Kidney capillary endothelial cell (primary cell): ENCODE measurements at places on chromosomes 7 and 10.

DNA sequence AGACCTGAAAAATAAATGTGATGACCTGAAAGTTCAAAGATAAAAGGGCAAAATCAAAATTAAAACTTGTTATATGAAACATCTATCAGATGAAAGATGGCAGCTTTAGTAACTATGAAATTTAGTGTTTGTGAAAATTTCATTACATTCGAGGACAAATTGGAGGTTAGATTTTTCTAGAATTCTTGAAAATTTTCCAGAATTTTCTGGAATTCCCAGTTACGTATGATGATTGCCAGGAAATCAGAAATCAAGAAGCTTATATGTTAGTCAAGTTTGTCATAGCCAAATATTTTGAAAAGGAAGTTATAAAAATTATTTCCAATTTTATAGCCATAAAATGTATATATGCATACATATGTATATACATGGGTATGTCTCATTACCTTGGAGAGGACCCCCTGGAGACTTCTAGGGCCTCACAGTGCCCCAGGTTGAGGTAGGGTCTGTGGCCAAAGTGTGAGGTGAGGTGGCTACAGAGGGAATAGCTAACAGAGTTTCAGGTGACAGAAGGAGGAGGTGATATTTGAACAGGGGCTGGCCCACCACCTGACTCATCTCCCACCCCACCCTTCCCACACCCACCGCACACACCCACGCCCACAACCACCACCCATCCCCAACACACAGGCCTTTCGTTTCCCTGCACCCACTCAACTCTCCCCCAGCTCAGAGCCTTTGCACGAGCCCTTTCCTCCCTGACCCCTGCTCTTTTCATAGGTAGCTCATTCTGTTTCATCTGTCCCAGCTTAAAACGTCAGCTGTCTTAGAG lies 21.5 kb downstream of the C10orf105 start:
- DNase-seq, result no peak

GRCh38 chr10:110505130-110505770 lies 7.5 kb downstream of the DUSP5 start:
- DNase-seq, result no peak

- no peak for DNase-seq
These were observed 88.7 kb downstream of the ARID5B start for GRCh38 chr10:61989995-61990760.

GRCh38 chr10:124307591-124307990 lies 111.1 kb downstream of the OAT start:
- DNase-seq, result no peak

DNA sequence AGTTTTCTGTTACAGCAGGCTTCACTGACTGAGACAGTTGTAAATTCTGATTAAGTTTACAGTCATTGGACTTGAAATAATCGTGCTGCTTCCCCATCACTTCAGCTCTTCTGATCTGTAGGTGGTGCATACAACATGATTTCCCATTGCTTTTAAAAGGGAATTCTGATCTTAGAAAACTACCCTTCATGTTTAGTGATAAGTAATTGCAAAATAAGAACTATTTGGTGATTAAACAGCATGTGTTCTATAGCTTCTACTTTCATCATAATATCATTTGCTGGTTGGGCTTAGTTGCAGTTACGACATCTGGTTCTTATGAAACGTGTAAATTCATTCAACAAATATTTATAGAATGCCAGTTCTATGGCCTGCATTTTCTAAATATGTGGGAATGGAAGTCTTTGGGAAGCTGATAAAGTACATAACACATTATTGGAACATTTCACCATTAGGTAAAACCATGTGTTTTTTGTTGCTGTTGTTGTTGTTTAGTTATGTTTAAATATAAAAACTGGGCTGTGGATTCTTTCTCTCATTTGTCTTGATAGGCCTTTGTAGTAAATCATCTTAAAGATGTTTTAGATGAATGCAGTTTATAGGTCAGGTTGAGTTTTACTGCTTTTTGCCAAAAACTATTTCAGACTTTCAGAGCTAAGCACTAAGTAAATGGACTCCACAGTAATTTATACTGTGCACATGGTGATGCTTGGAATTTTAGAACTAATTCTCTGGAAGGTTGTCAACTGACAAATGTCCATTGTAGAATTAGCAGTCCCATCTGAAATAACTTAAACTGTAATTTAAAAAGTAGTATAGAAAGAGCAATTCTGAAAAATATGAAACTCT lies 13.1 kb downstream of the GNAI1 start:
- no peak for DNase-seq
